ENCODE measurements at places on chromosomes 2 and 18.

GRCh38 chr2:234861841-234862735 lies 89.7 kb upstream of the SH3BP4 start:
- DNase-seq = no peak

GRCh38 chr2:29627279-29627711 lies 294.1 kb downstream of the ALK start:
- no peak for DNase-seq

- DNase-seq = no peak
Observed at GRCh38 chr2:113203217-113203530, 29.4 kb downstream of the PSD4 start.

DNA sequence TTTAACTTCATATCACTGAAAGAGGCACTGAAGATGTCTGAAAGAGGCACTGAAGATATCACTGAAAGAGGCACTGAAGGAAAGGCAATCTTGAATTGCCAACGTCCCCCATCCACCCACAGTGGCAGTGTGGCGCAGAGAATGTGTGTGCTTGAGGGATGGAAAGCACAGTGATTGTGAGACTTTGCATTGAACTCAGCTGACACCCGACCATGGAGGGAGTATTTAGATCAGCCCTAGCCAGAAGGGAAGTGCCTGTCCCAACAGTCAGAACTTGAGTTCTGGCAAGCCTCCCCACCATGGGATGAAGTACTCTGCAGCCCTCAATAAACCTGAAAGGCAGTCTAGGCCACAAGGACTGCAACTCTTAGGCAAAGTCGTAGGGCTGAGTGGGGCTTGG lies 33.8 kb downstream of the MAP4K3 start:
- no peak for DNase-seq

- no peak for DNase-seq
Observed at GRCh38 chr2:133608291-133608690, 40.0 kb upstream of the NCKAP5 start.

- no peak for DNase-seq
Observed at GRCh38 chr2:9430316-9431293, 7.2 kb downstream of the CPSF3 start.

- DNase-seq = no peak
Observed at GRCh38 chr2:68663371-68664156, 20.2 kb downstream of the PROKR1 start.

DNA sequence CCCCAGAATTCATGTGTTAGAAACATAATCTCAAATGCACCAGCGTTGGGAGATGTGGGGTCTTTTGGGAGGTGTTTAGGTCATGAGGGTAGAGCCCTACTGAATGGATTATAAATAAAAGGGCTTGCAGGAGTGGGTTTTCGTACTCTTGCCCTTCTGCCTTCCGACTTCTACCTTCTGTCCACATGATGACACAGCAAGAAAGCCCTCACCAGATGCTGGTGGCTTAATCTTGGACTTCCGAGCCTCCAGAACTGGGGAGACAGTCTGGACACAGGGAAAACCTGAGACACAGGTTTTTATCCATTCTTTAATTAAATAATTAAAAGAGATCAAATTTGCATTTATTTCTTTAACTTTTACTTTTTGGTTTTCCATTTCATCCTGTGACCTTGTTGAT lies 87.8 kb downstream of the DIS3L2 start:
- DNase-seq = no peak

DNA sequence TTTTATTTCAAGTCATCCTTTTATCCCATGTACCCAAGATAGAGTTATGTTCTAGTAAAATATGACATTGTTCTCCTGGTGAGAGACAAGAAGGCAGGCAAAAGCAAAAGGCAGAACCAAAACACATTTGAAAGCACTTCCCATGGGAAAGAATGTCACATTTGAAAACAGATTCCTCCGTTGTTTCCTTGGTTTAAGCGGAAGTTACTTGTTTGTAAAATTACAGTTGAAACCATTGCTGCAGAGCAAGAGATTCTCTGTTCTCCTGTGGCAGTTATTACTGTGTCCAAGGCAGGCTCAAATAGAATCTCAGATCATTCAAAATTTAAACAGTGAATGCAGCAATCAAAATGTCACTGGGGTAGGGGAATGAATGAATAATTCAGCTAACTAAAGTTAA lies 149.6 kb downstream of the MTCL1 start:
- DNase-seq = no peak

- DNase-seq = no peak
Observed at GRCh38 chr2:63881205-63881604, 39.5 kb downstream of the UGP2 start.

DNA sequence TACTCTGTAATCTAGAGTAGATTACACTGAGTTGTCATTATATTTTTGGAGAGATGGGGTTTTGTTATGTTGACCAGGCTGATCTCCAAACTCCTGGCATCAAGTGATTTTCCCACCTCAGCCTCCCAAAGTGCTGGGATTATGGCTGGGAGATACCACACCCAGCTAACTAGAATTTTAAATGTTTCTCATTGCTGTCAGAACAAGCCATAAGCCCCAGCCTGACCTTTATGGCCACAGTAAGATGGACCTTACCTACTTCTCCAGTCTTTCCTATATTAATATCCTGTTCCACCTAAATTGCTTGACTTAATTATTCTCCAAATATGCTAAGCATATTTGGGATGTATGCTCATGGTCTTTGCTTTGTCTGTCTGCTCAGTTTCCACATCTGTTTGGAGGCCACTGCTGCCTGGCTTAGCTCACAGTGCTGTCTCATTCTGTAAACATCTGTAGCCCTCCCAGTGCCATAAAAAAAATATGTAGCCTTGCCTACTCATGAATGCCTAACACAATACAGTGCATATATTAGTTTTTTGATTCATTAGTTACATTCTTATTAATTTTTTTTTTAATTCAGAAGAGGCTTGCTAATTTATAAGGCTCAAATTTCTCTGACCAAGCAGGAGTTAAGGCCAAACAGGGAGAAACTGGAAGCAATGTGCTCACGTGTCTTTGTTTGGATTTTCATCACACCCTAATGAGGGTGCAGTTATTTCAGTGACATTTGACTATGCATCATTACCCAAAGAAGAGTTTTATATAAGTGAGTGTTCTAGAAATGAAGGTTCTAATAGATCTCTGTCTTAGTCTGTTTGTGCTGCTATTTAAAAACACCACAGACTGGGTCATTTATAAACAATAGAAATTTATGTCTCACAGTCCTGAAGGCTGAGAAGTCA lies 45.3 kb upstream of the PSME4 start:
- no peak for DNase-seq

DNA sequence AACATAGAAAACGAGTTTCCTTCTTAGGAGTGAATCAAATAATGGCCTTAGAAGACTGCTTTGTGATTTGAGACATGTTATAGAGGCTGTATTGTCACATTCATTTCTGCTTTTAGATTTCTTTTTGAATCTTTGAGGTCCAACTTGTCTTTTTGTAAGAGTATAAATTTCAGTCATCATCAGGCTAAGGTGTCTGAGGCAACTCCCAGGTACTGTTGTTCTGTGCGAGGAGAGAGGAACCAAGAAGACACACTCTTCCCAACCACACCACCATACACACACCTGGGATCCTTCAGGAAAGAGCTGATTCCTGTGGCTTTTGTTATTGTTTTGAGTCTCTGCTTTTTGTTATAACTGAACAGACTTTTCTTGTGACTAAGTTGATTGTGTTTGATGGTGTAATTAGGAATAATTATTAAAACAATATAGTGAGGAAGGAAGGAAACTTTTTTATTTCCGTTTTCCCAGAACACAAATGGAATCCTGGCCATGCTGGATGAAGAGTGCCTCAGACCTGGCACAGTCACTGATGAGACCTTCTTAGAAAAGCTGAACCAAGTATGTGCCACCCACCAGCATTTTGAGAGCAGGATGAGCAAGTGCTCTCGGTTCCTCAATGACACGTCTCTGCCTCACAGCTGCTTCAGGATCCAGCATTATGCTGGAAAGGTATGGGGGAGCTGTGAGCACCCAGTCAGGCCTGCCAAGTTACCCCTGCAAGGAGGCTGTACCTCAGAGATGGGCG lies 140.4 kb downstream of the MYO1B start:
- DNase-seq = no peak

- no peak for DNase-seq
Observed at GRCh38 chr2:47288864-47289263, 114.1 kb upstream of the MSH2 start.

DNA sequence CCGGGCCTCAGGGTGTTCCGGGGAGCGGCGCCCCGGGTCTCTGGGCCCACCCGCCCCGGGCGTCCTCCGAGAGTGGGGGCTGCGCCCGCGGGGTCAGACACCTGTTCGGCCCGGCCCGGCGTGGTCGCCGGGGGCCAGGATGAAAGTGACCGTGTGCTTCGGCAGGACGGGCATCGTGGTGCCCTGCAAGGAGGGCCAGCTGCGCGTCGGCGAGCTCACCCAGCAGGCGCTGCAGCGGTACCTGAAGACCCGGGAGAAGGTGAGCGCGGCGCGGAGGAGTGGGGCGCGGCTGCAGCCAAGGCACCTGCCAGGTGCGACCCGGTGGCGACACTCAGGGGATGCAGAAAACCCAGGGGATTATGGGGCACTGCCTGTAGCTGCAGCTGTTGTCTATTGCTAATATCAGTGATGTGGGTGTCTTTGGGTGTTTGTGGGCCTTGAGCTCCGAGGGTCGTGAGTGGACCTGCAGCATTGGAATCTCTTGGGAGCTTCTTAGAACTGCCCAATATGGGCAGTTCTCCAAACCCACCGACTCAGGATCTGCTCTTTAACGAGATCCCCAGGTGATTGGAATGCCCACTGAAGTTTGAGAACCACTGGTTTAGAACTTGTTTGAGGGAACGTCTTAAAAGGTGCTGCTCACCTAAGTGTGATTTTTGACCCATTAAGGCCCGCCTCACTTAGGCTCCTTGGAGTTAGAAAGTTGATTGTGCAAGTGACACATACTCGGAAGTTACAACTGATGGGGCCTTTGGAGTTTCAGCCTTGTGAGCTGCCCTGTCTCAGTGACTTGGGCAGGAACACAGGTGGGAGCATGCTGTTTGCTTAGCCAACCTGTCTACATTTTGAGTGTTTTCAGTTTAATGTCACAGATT lies 823 bp downstream of the PARD3B start:
- DNase-seq = no peak
